ENCODE measurements at places on chromosomes 6 and 20. TPM values are rescaled to one million over a fixed set of nuclear protein-coding genes. Genes with fewer than 3 reads are reported as not detected.

- peak; percentile 62 for DNase-seq
Observed at GRCh38 chr6:133768656-133769295, 120.1 kb upstream of the TCF21 start.

GRCh38 chr6:45697605-45698004 lies 318.1 kb downstream of the CLIC5 start:
- peak; percentile 99 for DNase-seq

GRCh38 chr20:46226602-46227001 lies 81.7 kb downstream of the CDH22 start:
- peak; percentile 11 for DNase-seq

GRCh38 chr6:130699742-130700141 lies 127.5 kb upstream of the SMLR1 start:
- DNase-seq, result no peak

DNA sequence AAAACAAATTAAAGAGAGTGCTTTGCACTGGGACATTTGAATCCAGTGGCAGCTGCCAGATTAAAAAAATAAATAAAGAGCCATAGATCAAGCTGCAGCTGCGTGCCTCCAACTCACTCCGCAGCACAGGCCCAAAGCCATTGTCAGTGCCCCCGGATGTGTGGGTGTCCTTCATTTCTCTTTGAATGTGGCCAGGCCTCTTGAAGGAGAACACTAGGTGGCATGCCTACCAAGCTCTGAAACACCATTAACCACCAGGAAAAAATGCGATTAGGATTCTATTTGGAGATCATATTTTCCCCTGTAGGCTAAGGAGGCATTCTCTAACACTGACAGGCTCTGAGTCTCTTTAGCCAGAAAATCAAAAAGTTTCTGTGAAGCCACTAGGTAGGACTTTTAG lies 549.8 kb downstream of the PRKN start:
- DNase-seq, result no peak

DNA sequence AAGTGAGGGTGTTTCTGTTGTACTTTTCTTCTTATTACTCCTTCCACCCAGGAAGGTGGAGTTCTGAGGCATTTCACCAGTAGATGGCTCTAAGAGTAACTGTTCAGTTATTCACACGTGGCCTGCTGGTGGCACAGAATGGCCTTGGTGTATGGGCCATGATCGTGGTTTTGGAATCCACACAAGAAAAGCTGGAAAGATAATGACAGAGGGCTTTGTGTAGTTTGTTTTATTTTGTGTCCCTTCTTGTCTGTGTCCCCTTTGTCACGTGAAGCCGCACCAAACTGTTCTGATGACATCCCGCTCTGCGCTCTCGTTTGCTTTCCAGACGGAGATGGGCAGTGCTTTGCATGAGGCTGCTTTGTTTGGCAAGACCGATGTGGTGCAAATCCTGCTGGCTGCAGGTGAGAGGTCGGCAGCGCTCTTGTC lies 93.4 kb downstream of the ANKS1A start:
- DNase-seq, result no peak

GRCh38 chr20:60381643-60382400 lies 423.6 kb downstream of the CDH26 start:
- DNase-seq, result no peak

DNA sequence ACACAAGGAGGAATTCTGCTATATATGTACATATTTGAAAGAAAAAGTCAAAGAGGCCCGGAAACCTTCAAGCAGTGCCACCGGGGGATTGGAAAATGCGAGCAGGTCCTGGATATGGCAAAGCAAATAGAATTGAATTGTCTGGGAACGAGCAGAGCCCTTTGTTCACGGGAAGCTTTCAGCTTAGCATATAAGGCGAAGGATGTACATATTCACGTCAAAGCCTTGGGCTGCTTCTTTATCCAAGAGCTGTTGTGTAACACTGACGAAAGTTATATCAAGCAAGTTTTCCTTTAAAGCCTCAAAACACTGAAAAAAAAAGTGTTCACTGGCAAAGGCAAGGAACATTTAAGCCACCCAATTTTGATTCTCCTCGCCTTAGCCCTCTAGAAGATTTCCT lies 171.0 kb downstream of the GPX5 start:
- DNase-seq, result no peak

DNA sequence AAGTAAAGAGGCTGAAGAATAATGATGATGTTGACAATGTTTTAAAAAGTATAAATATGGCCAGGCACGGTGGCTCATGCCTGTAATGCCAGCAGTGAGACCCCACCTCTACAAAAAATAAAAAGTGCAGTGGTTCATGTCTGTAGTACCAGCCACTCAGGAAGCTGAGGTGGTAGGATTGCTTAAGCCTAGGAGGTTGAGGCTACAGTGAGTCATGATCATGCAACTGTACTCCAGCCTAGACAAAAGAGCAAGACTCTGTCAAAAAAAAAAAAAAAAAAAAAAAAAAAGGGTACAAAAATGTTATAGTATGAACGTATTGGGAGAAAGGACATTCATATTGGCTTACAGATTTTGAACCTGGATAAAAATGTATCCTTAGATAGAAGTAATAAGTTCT lies 543.1 kb upstream of the IRAK1BP1 start:
- DNase-seq, result peak; percentile 13

- DNase-seq, result no peak
Observed at GRCh38 chr6:90493332-90493731, 93.5 kb downstream of the MAP3K7 start.

DNA sequence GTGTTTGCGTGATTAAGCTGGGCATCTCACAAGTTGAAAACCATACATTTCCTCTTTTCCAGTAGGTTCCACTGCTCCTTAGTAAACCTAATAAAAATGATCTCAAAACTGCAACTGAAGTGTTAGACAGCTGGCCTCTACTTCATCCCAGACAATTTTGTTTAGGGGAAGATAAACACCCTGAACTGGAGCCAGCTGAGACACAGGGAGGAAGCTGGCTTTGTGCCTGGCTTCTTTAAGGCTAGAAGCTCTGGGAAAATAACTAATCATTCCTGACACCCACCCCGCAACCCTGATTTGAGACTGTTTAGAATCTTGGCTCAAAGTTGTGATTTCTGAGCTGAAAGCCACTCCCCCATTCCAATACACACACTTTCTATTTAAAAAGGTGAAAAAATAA lies 11.6 kb downstream of the PTPRT start:
- no peak for DNase-seq

DNA sequence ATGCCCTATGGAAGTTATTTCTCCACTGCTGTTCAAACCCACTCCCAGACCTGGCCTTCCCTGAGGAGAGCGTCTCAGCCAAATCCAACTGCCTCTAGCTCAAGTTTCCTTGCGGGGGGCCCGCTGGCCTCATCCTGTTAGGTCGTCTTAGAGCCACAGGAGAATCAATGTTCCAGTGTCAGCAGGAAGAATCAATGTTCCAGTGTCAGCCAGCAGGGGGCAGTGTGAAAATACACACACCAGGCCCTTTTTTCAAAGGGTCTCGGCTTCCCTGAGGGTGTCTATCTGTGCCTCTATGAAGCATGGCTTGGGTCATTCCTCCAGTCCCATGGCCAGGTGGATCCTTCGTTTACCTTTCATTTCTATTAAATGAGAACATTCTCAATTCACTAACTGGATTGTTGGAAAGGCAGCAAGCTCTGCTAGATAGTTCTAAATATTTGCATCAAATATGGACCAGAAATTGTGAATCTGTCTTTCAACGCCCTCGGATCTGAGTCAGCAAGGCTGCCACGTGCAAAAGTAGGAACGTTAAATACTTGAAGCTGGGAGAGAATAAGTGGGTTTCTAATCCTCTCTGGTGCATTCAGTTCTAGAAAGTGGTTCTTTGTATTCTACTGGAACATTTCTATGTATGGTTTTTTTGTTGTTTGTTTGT lies 19.2 kb downstream of the PRND start:
- DNase-seq, result peak; percentile 46

GRCh38 chr6:12363651-12364381 lies 73.7 kb downstream of the EDN1 start:
- DNase-seq, result no peak

- DNase-seq, result no peak
Observed at GRCh38 chr6:127391094-127391953, 47.9 kb upstream of the ECHDC1 start.

DNA sequence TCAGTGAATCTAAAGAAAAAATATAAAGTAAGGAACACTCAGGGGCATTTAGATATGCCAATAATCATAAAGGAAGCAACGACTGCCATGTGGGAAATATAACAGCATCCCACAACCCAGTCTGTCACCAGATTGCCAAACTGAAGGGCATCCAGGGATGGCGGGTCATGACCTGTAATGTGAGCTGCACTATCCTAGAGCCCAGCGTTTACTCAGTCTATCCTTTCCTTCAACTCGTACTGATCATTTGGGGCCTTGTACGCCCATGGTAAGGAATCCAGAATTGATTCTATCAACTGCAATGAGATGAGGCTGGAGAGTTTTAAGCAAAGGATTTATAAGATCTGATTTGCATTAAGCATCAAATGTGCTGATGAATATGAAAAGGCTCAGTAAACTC lies 5.3 kb downstream of the TRPC4AP start:
- DNase-seq, result no peak

DNA sequence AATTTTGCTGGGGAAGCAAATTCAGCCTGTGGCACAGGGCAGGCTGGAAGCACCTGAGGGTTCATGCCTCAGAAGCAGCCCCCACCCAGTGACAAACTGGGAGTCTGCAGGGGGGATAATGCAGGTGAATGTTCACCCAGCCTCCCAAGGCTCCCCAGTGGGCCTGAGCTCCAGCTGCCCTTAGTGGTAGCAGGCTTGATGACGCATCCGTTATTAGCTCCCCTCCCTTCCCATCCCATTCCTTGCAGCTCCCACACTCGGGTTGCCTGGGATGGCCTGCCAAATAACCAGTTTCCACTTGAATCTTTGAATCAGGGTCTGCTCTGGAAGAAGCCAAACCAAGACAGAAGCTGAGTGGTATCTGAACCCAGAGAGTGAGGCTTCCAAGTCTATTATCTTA lies 15.8 kb downstream of the KCNK15 start:
- DNase-seq, result no peak

- DNase-seq, result no peak
Observed at GRCh38 chr6:9039258-9039657, 603.9 kb upstream of the SLC35B3 start.

DNA sequence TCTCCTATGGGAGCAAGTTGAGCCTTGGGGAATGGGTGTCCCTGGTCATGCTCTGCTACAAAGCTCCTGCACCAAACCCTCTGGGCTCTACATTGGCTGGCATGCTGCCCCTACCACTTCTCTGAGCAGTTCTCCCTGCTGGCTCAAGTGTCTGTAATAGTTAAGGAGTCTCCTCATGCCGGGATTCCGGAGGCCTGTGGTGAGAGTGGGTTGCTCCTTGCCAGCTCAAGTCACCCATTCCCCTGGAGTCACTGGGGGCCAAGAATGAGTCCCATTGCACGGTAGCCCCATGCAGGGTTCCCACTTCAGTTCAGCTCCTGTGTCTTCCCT lies 173.9 kb downstream of the PRDM13 start:
- no peak for DNase-seq

DNA sequence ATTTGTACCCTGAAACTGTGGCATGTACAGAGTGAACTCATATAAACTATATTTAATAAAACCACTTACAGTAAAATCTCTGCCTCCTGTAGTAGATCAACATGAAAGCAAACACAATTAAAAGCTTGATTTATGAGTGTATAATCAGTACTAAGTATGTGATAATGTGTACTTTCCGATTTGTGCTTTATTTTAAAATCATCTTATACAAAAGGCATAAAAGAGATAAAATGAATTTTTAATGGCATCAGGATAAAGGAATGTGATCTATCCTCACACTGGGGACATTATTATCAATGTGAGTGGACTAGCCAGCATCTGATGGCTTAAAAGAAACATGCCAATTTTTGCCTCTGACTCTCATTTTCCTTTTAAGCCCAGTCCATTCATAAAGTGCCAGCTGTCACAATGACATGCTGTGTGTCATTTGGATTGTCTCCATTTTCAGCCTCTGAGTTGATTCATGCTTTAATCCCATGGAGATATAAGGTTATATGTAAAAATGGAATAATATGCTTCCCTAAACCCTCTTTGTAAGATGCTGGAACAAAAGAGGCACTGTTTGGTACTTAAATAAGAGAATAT lies 831.6 kb upstream of the EYS start:
- DNase-seq, result no peak

- DNase-seq, result no peak
Observed at GRCh38 chr6:106103728-106104109, 17.6 kb downstream of the PRDM1 start.

DNA sequence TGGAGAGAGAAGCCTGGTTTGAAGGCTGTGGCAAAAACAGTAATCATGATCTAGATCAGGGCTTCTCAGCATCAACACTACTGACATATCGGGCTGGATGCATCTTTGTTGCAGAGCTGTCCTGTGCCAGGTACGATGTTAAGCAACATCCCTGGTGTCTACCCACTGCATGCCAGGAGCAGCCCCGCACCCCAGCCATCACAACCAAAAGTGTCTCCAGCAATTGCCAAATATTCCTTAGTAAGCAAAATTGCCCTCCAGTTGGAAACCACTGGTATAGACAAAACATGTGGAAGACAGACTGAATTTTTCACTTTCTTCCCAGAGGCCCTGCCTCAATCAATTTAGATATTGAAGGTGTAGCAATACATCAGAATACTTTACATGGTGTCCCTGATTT lies 147.6 kb upstream of the NRN1 start:
- no peak for DNase-seq

GRCh38 chr6:69907981-69908498 lies 41.7 kb downstream of the COL19A1 start:
- DNase-seq, result peak; percentile 70

GRCh38 chr6:95489185-95489863 lies 88.0 kb upstream of the MANEA start:
- DNase-seq, result no peak

DNA sequence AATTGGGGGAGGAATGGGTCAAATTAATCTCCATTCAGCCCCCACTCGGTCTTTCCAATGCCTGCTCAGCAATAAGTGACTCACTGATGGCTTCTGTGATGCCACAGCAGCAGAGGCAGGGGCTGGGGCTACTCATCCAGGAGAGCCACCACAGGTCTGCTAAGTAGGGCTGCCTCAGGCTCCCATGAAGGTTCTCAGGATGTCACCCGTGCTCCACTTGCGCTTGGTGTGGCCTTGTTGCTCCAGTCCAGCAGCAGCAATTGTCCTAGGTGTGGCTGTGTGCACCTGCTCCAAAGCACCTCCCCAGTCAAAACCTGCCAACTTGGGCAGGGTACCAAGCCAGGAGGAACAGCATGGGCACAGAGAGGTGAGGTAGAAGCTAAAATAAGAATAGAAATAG lies 627 bp upstream of the LY6G6C start:
- no peak for DNase-seq

- DNase-seq, result peak; percentile 51
Observed at GRCh38 chr6:72616406-72617015, 5.4 kb upstream of the KCNQ5 start.

METTL24 gene
- total RNA-seq, result not detected

RANBP9 gene
- total RNA-seq, result 25.5 TPM

ZBTB12 gene
- 3.0 TPM for total RNA-seq

SIRPD gene
- total RNA-seq, result under 0.01 TPM

MANEA gene
- total RNA-seq, result 19.9 TPM

MOG gene
- total RNA-seq, result not detected

TMEM200A gene
- total RNA-seq, result 47.7 TPM

SIGLEC1 gene
- total RNA-seq, result not detected

SH3BGRL2 gene
- total RNA-seq, result 2.6 TPM

BCAS4 gene
- 7.3 TPM for total RNA-seq

TREML2 gene
- not detected for total RNA-seq

SF3B5 gene
- total RNA-seq, result 78.6 TPM

SLC2A4RG gene
- 35.1 TPM for total RNA-seq

ZFP57 gene
- total RNA-seq, result not detected

CRISP3 gene
- total RNA-seq, result not detected

PTCHD4 gene
- total RNA-seq, result 4.2 TPM

PI16 gene
- total RNA-seq, result under 0.01 TPM

REM1 gene
- not detected for total RNA-seq

PDCD2 gene
- 70.8 TPM for total RNA-seq
